Activated CD4-positive, alpha-beta T cell treated with anti-CD3 and anti-CD28 coated beads for 1 hour (primary cell): ENCODE measurements at places on chromosomes 11 and 22.

DNA sequence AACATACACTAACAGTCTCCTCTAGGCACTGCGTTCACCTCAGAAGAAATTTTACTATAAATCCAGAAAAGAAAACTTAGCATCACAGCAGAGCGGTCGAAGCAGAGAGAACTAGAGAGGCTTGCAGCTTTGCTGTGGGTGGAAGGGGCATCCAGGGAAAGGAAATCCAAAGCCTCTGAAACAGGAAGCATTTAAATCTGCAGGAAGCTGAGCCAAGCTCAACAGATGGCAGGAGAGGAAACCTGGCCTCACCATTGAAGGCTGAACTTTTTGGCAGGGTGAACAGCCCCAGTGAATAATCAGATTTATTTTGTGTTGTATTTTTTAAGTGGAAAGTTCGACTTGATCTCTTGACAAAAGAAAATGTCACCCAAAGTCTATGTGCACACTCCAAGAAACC is 858.1 kb downstream of the OPCML start:
- no peak for DNase-seq

GRCh38 chr11:31757260-31757835 is 53.8 kb downstream of the PAX6 start:
- DNase-seq = no peak

GRCh38 chr11:99098751-99099150 is 78.0 kb downstream of the CNTN5 start:
- no peak for DNase-seq

- DNase-seq = no peak
These were observed 222.4 kb upstream of the CNTN5 start for GRCh38 chr11:98798333-98798732.

- DNase-seq = no peak
These were observed 1212.5 kb downstream of the LRRC4C start for GRCh38 chr11:40246983-40247382.

- DNase-seq = no peak
These were observed 13.4 kb upstream of the GRK2 start for GRCh38 chr11:67252831-67253239.
